ENCODE measurements at places on chromosomes 1 and 21.

DNA sequence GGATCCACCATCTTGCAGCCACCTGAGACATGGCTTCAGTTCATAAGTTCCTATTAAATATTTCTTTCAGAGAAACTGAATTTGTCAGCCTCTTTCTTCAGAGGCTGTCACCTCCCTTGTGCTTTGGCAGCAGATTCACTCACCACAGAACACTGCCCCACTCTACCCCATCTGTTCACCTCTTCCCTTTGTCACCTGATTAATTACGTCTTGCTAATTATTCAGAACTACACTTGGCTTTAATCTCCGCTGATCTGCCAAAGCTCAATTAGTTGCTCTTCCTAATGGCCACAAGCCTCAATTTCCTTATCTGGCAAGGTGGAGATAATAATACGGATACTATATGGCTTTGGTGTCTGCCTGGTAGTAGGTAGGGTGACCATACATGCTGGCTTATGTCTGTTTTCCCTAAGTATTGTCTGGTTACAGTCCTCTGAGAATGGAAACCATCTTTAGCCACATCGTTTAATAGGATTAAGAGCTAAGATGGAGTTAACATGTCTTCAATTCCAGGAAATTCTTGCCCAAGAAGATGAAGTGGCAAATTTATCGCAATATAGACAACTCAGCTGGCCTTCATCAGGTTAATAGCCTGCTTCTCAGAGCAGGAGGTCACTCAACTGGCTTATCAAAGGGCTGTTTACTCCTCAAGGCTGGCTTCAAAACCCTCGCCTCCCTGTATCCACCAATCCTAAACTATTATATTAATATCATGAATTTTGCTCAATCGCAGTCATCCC lies 58.2 kb upstream of the ADAR start:
- no peak for DNase-seq

DNA sequence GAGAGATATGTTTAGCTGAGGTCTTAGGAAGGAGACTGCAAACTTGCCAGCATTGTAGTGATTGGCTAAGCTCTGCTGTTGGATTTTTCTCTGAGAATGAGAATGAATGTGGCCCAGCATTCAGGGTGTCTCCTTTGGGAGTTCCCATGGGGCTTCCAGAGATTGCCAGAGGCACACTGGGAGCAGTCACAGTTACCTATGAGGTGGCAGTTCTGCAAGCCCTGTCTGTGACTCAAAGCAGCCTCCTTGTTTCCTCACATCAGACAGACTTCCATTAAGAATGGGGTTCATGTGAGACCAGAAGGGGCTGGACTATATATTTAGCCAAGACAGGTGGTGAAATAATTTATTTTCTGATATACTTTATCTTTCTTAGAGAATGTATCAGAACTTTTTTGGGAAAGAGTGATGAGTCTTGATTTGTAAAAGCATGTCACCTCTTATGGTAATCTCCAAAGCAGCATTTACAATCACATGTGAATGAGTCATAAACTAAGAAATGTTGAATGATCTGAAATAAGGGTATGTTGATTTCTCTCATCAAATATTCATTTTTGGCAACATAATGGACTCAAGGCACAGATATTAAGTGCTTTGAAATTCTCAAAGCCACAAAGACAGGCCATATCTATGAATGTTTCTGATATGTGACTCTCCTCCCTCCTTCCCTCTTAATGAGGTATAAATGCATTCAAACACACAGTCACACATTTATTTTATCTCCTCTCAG lies 9.5 kb upstream of the SLC19A2 start:
- DNase-seq = no peak

DNA sequence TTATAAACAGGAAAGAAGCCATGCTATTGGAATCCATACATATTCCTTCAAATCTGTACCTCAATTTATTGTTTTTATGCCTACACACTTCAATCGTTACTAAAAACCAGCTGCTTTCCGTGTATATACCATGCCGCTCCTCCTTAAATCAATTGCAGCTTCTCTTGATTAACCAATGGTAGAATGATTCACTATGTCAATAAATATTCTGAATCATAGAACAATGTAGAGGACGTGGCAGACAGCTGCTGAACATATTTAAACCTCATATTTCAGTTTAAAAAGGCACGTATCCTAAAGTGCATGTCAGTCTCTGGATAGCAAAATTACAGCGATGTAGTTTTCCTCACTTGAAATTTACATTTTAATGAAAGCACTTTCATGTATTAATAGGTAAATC lies 100.4 kb downstream of the MRPL39 start:
- peak; percentile 28 for DNase-seq

DNA sequence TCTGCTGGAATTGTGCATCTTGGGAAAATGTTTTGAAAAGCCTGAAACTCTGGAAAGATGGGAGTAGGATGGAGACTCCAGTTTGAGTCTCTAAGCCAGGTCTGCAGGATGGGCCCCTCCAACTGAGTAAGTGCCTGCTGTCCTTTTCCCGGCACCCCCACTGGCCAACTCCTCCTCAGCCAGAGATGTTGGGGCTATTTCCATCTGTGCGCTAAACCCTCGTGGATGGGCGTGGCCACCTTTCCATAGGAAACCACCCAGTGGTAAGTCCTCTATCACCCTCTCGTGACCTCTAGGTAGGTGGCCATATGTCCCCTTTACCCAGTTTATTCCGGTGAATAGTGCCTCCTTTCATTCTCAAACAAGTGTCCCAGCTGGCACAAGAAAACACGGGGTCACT lies 250.9 kb downstream of the TOMM20 start:
- no peak for DNase-seq

DNA sequence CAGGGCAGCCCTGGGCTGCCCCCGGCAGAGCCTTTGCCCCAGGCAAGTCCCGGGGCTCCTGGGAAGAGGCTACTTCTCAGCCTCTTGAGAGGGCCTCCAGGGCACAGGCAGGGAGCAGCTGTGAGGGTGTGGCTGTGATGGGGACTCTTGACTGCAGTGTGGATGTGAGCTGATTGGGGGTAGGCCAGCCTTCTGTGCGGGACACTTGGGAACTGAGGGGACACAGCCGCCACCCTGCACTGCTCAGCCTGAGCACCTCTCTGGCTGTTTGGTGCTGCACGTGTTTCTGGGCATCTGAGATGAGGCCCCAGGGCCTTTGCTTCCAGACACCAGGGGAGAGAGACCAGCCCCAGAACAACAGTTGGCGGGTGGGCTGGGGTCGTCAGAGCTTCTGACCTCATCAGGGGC lies 62.1 kb downstream of the SKI start:
- no peak for DNase-seq

GRCh38 chr1:55334160-55334559 lies 119.0 kb upstream of the USP24 start:
- DNase-seq = no peak

GRCh38 chr1:168513656-168514404 lies 30.0 kb downstream of the XCL2 start:
- no peak for DNase-seq

DNA sequence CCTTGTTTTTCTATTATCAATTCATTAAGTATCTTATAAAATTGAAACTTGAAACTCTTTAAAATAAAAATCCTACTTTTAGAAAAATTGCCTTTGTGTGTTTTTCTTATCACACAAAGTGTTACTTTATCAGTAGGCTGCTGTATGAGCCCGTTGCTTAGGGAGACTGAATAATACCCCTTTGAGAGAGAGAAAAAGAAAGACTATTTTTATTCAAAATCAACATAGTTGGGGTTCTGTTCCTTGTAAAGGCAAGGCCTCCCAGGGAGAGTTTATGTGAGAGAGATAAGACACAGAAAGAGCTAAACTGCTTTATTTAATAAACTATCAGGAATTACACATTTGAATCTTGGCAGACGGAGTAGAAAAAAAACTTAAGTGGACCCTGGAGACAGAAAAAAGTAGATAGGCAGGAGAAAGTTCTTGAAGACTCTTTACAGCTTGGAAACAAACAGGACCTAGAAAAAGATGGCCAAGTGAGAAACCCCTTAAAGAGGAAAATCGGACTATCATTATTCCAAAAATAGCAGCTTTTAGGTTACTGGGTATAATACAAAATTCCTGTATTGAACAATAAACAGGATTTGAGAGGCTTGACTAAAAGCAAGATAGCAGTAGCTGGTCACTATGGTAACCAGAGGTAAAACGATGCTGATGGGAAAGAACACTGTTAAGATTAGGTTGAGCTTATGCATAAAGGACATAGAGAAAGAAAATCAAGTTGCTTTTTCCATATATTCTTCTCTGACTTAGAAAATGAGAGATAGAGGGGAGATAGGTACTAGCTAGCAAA lies 170.9 kb downstream of the LRRC7 start:
- no peak for DNase-seq

- no peak for DNase-seq
Measured at GRCh38 chr1:28306301-28306949, 22.4 kb upstream of the MED18 start.

DNA sequence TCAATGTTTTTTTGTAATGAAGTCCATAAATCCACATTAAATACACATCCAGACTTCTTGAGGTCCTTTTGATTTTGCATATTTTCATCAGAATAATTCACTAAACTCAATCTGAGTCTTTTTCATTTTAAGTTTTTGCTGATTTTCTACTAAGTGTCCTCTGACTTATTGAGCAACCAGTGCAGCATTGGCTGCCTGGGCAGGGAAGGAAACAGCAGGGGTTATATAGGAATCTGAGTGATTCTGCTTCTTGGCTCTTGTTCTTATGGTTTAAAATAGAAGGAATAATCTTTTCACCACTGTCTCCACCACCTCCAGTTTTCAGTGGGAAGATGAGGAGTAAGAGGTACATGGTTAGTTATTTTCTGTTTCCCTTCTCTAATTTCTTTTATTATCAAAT lies 88.4 kb downstream of the ST6GALNAC5 start:
- DNase-seq = no peak

- DNase-seq = no peak
Measured at GRCh38 chr1:144101397-144102045, 129.7 kb upstream of the FAM72C start.

Measured in amniotic stem cell (primary cell).